ENCODE measurements at places on chromosomes 16 and 17.

GRCh38 chr16:50879873-50880695 is 138.2 kb downstream of the CYLD start:
- no peak for DNase-seq

- peak; percentile 64 for DNase-seq
These were observed 231.9 kb downstream of the SEC14L1 start for GRCh38 chr17:77372444-77373298.

DNA sequence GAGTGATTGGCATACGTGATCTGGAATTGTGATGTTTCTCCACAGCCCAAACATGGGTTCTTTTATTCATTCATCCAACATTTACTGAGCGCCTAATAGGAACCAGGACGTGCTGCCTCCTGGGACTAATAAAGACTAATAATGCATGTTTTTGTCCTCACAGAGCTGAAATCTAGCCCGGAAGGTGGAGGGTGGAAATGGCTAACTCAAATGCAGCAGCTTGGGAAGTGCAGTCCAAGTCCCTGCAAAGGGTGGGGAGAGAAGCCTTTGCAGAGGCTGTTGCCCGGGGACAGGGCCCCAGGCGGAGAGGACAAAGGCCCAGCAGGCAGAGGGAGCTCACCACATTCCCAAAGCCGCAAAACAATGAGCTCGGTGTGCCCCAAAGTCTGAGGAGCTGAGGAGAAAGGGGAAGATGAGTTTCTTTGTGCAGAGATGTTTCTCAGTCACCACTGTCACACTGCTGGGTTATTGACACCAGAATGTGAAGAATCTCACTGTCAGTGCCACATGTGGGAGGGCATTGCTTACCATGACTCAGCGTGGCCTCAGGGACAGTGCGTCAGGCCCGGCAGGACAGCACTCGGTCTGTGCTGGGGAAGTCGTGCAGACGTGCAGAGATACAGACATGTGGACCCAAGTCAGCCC is 118.2 kb upstream of the CHMP6 start:
- no peak for DNase-seq

- no peak for DNase-seq
These were observed 30.8 kb upstream of the MYOCD start for GRCh38 chr17:12634789-12635414.

- no peak for DNase-seq
These were observed 65.6 kb downstream of the SDR42E1 start for GRCh38 chr16:81945665-81946064.

DNA sequence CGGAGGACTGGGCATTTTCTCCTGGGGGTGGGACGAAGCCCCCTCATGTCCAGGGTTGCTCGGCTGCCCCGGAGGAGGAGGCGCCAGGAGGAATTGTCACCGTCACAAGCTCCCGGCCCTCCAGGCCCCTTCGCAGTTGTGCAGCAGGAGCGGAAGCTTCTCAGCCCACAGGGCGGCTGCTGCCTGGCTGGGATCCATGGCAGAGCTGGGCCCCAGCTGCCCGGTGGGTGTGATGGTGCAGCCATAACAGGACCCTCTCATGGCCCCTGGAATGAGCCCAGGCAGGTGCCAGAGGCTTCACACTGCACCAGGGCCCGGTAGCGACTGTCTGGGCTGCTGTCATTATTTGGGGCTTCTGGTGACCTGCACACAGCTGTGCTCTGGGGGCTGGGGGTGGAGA is 54.9 kb upstream of the GNG13 start:
- DNase-seq, result no peak

Measured in central memory CD4-positive, alpha-beta T cell (primary cell).